ENCODE measurements at places on chromosomes 7 and 10.

GRCh38 chr10:86179153-86179524, 187.5 kb downstream of the GRID1 start:
- no peak for DNase-seq

DNA sequence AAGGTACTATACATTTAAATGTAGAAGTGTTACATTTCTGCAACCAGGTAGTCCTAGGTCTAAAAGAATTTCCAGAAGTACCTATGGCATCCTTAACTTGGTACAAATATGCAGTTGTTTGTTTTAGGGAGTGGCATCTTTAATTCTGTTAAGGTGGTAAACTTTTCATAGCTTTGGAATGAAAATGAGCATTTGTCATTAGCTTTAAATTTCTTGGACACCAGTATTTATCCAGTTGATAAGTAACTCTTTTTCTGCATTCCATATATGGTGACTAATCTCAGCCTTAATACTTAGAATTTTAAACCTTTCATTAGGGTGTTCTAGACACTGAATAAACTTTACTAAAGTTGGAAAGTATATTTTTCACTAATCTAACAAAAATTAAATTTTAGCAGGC, 10.8 kb downstream of the SLF2 start:
- DNase-seq, result no peak

DNA sequence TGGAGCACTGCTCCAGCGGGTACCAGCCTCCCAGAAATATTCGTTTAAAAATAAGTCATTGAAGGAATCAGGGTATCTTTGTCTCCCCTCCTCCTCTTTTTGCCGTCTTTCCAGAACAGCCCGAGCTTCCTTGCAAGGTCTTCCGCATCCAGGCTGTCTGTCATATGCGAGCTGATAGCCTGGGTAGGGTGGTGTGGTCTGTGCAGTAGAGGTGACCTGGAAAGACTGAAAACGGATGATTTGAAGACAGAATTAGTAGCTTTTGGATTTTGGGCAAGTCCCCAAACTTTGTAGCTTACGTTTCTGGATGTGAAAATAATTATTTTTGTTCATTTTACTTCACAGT, 480 bp downstream of the VPS50 start:
- peak; percentile 2 for DNase-seq

DNA sequence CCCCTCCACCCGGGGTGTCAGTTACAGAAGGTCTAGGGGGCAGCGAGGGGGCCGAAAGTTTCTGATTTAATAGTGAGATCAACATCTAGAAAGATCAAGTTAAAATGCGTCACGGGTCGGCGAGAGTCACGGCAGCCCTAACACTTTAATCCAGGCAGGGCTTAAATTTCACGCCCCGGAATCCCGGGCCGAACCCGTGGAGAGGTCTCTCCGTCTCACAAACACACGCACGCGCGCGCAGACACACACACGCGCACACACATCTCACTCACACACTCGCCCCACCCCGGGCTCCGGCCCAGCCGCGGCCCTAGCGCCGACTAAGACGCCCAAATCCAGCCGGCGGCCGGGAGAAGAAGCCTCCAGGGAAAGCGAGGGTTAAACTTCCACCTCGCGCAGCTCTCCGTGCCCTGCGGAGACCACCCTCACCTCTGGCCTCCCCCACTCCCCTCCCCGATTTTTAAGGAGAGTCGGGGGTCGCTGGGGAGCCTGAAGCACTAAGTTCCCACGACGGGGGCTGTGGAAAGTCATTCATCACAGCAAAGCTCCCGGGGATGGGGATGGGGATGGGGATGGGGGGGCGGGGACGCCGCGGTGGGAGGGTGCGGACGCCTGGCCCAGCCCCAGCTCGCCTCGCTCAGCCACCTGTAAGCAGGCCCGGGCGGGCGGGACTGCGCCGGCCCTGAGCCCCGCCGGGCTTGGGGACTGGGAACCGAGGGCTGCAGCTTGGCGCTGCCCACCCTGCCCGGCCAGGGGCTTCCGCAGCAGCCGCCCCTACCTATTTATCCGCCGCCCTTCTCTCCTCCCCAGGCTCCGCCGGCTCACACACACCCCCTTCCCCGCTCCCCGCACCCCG, 1.6 kb downstream of the PDGFA start:
- peak; percentile 70 for DNase-seq

DNA sequence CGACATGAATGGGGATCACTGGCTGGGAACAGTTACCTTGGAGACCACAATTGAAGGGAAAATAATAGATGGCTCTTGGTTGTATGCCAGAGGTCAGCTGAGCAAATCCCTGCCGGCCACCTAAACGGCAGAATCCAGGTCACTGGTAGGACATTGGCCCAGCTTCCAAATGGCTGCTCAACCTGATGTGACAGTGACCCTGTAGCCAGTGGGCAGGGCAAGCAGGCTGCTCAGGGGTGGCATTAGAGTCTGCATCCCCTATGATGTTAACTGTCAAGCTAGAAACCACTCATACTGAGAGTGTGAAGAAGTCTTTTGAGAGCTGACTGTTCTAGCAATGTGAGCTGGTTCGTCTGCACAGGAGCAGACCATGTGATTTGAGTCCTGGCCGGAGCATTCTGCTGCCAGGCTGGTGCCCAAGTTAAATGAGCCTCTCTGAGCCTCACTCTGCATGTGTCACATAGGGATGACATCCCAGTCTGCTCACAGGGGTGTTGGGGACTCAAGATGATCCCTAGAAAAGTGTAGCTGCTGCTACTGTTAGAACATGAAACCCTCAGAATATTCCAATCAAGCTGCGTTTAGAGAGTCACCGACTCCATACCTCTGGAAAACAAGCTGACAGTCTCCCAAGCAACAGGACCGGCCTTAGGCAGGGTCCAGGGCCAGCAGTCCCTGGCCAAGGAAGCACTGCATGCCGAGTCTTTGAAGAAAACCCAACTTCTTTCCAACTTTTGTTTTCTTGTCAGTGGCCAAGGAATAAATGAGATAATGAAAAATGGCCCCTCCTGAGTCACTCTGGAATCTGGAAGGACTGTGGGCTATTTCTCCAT, 69.7 kb downstream of the VWA2 start:
- peak; percentile 30 for DNase-seq

- no peak for DNase-seq
These were observed 8.8 kb downstream of the TDRD1 start for GRCh38 chr10:114188001-114188400.

DNA sequence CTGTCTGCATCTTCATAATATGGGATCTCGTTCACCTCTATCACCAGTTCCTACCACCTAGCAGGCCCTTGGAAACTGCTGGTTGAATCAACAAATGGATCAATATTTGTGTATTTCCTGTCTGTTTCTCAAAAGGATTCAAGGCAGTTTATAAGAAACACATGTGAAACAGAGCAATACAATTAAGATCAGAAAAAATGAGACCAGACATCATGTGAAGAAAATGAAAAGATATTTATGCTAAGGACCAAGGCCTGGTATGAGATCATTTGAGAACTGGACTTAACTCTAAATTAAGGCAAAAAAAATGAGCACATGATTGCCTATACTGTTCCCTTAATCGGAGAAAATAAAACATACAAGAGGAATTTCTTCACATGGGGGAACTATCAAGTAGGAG, 589.0 kb downstream of the SUGCT start:
- DNase-seq, result no peak

DNA sequence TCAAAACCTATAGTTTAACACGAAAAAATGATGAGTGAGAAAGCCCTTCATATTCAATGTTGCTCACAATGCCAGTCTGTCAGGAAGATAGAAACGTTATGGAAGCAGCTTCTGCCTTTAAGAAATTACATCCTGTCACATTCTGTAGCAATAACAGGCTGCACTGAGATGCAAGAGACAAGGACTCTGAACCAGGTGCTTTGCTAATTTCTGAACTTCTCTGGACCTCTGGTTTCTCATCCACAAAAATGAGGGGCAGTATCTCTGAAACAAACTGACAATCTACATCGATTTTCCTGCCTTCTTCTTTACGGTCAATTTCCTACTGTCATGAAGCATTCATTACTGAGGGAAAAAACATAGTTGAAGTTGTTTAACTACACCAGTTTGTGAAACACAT, 234.0 kb downstream of the SNX13 start:
- no peak for DNase-seq

GRCh38 chr10:49072166-49072885, 43.0 kb downstream of the VSTM4 start:
- DNase-seq, result no peak

- DNase-seq, result no peak
These were observed 8.0 kb upstream of the MBL2 start for GRCh38 chr10:52780391-52781155.

GRCh38 chr7:133253519-133253875, 619 bp downstream of the EXOC4 start:
- DNase-seq, result no peak

DNA sequence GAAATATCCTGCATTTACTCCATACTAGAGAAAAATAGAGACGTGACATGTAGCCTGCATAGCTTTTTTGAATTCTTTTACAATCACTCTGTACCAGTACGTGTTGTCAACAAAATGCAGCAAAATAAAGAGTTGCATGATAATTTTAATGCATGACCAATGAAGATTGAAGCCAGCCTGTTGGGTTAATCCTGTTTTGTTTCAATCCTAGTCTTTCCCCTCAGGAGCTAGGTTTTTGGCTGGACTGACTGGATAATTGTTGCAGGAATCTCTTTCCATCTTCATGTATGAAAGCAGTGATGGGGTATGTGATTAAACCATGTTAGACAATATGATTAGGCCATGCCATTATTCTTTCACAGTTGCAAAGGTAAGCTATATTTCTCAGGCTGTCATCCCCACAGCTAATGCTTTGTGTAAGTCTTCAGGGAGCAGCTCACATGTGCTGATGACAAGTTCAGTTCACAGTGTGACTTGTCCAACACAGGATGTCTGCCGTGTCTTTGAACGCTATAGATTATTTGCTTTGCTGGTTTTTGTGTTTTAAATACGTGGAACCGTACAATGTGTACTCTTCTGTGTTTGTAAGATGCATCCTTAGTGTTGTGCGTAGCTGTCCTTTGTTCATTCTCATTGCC, 24.4 kb downstream of the PAPSS2 start:
- DNase-seq, result no peak

DNA sequence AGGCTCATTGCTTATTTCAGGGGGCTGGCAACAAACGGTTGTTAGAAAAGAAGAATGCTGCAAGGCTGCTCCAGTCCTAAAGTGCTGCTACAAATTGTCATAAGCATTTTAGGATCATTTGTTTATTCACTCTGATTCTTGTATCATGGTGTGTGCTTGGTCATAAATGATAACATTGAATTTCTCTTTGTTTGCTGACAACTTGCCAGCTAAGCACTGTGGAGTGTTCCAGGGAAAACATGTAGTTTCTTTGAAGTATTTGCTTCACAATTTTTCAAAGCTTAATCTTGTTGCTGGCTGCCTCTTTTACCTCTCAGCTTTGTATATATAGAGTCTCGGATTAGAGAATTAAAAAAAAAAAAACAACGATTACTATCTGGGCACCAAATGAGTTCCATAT, 263.0 kb downstream of the PHF14 start:
- peak; percentile 20 for DNase-seq

DNA sequence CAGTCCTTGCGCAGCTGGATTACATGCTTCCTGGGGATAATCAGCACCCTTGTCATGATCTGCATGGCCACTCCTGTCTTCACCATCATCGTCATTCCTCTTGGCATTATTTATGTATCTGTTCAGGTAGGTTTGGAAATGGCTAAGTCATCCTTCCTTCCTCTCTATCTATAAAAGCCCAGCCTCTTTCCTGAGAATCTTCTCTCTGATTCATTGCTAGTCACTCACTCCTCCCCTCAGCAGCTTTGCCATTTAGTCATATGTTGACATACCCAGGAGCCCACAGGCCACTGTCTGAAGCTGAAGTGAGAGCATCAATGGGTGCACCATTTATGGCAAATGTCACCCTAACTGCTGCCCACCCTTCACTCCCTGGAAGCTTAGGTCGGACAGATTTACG, 52.0 kb downstream of the ABCC2 start:
- DNase-seq, result peak; percentile 48

DNA sequence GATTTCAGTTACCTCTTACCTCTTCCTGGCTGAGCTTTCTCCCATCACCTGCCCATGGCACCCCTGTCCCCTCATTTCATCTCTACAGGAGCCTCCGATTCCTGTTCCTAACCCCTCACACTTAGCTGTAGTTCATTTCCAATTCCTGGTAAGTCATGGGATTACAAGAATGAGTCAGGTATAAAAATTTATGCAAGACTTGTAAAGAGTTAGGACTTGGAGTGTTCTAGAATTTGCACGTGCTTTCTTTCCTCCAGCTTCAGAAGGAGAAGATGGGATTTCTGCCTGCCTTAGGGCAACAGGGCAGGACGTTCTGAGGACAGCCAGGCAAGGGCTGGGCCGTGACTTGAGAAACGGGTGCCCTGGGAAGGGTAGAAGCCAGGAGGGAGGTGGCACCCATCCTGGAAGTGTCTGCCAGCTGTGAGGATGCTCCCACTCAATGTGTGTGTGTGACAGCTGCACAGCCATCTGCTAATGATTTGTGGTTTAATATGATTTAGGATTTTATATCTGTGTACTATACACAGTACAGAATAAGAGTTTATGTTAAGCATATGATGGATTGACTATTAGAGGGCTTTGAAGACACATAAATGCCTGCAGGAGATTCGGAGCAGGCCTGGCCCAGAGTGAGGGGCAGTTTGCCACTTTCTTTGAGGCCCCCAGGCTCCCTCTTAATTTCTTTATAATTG, 81.5 kb upstream of the VIPR2 start:
- DNase-seq, result no peak

DNA sequence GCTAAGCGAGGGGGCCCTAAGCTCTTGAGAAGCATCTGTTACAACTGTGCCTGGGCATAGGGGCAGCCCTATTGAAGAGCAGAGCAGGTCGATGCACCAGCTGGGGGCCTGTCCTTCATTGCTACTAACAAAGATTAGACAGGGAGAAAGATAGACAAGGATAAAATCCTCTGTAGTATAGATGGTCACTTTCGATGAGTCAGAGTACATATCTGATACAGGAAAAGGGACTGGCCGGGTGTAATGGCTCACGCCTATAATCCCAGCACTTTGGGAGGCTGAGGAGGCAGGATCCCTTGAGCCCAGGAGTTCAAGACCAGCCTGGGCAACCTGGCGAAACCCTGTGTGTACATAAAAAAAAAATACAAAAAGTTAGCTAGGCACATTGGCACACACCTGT, 13.6 kb downstream of the OPTN start:
- DNase-seq, result no peak

- peak; percentile 88 for DNase-seq
These were observed 31.3 kb downstream of the THNSL1 start for GRCh38 chr10:25047591-25048301.

DNA sequence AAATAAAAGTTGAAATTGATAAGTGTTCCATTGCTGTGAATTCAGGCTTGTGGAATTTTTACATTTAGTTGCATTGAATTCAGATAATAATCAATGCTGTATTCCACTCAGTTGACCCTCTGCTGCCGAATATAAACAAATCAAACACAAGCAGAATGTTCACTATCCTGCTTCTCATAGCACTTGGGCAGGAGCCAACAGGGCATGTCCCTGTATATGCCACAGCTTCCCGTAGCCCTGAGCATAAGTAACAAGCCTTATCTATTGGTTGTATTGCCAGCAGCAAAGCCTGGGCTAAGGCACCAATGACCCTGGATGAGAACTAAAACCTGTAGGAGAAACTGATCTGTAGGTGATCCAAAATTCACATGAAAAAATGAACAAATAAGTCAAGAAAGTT, 145.9 kb downstream of the ARHGAP12 start:
- DNase-seq, result no peak

GRCh38 chr7:107870427-107871000, 20.5 kb upstream of the DLD start:
- DNase-seq, result no peak
